ENCODE measurements at places on chromosomes 1 and 21. TPM values are rescaled to one million over a fixed set of nuclear protein-coding genes. Genes with fewer than 3 reads are reported as not detected.

- no peak for DNase-seq
Observed at GRCh38 chr1:112882271-112882744, 73.7 kb downstream of the SLC16A1 start.

GRCh38 chr1:116577759-116578314 lies 7.0 kb upstream of the CD58 start:
- no peak for DNase-seq

GRCh38 chr1:60376196-60376595 lies 302.6 kb upstream of the C1orf87 start:
- DNase-seq, result no peak

DNA sequence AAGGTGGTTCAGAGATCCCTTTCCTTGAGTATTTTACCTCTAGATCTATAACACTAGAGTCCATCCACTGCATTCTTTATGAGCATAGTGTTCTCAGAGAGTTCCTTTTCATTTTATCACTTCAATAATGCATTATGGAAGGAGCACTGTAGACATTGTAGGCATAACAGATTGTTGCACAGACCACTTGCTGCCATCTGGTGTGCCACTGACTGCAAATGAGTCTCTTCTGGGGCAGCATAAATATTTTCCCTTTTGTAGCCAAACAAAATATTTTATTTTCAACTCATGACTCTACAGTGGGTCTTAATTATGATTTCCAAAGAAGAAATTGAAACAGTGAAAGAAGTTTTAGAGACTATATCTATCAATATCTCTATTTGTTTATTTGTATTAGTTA lies 290.4 kb downstream of the OLFM3 start:
- no peak for DNase-seq

GRCh38 chr1:219666242-219666641 lies 53.3 kb upstream of the ZC3H11B start:
- no peak for DNase-seq

GRCh38 chr1:161209790-161210409 lies 5.2 kb upstream of the FCER1G start:
- DNase-seq, result peak; percentile 85

DNA sequence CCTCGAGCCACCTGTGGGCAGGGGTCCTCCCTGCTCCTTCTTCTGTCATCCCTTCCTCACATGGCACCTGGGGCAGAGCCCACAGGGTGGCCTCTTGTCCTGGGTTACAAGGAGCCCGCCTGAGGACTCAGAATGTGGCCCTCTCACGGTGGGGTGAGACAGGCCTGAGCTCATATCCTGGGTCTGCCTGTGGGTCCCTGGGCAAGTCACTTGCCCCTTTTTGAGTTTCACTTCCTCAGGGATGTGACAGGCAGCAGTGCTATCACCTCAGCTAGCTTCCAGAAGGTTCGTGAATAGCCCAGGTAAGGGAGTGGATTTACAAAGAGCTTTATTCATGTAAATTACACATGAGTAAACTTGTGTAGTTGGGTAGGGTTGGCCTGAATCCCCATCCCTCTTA lies 33.5 kb downstream of the HTR6 start:
- DNase-seq, result no peak

TMEM125 gene
- not detected for total RNA-seq

TSPEAR gene
- not detected for total RNA-seq

All from activated CD4-positive, alpha-beta T cell treated with anti-CD3 and anti-CD28 coated beads for 36 hours (primary cell).